ENCODE measurements at places on chromosomes 16 and 17. TPM values are rescaled to one million over a fixed set of nuclear protein-coding genes. Genes with fewer than 3 reads are reported as not detected.

SLFN11 gene
- 9.6 TPM for total RNA-seq

CACNG5 gene
- not detected for total RNA-seq

ACSM2A gene
- not detected for total RNA-seq

SMYD4 gene
- 9.4 TPM for total RNA-seq

RNF222 gene
- total RNA-seq, result 0.43 TPM

FBXO39 gene
- total RNA-seq, result not detected

KCNH4 gene
- not detected for total RNA-seq

HASPIN gene
- 2.2 TPM for total RNA-seq

CCL5 gene
- not detected for total RNA-seq

SLC5A10 gene
- under 0.01 TPM for total RNA-seq

CLCN7 gene
- total RNA-seq, result 56.5 TPM

G6PC1 gene
- not detected for total RNA-seq

MYH3 gene
- 0.48 TPM for total RNA-seq

SBK1 gene
- total RNA-seq, result 0.48 TPM

KRTAP1-1 gene
- total RNA-seq, result 0.24 TPM

CDYL2 gene
- total RNA-seq, result 7.0 TPM

KRTAP2-4 gene
- total RNA-seq, result not detected

HEATR9 gene
- total RNA-seq, result not detected

SALL1 gene
- 0.48 TPM for total RNA-seq

TBC1D3 gene
- not detected for total RNA-seq

JPH3 gene
- total RNA-seq, result not detected

NUP93 gene
- total RNA-seq, result 43.9 TPM

CREBBP gene
- 8.9 TPM for total RNA-seq

All from tracheal epithelial cell (primary cell).